Stimulated activated naive CD8-positive, alpha-beta T cell treated with anti-CD3 and anti-CD28 coated beads, Interleukin-15, amount 100 ng/mL, for 72 hours (primary cell): ENCODE measurements at places on chromosomes 12 and 14.

DNA sequence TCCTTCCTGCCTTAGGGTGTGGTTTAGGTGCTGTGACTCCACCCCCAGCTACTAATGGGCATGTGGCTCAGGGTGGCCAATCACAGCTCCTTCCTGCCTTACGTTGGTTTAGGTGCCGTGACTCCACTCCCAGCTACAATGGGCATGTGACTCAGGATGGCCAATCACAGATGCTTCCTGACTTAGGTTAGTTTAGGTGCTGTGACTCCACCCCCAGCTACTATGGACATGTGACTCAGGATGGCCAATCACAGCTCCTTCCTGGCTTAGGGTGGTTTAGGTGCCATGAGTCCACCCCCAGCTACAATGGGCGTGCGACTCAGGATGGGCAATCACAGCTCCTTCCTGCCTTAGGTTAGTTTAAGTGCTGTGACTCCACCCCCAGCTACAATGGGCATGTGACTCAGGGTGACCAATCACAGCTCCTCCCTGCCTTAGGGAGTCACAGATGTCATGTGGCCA is 163.9 kb downstream of the TBX5 start:
- no peak for DNase-seq

DNA sequence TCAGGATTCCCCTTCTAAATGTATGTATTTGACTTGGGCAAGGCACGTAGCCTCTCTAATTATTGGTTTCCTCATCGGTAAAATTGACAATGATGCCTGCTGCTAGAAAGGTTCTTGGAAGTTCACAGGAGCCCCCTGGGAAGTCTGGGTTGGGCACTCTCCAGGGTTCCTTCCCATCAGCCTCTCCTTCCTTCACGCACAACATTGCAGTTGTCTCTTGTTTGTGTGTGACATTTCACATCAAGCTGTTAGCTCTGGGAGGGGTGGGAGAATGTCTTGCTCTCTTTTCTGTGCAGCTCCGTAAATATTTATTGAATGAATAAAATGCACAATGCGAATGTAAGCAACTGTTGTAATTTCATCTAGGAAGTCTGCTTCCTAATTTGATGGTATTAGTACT is 153.2 kb upstream of the PRICKLE1 start:
- no peak for DNase-seq

- no peak for DNase-seq
These were observed 80.4 kb downstream of the VWF start for GRCh38 chr12:6044082-6044481.

DNA sequence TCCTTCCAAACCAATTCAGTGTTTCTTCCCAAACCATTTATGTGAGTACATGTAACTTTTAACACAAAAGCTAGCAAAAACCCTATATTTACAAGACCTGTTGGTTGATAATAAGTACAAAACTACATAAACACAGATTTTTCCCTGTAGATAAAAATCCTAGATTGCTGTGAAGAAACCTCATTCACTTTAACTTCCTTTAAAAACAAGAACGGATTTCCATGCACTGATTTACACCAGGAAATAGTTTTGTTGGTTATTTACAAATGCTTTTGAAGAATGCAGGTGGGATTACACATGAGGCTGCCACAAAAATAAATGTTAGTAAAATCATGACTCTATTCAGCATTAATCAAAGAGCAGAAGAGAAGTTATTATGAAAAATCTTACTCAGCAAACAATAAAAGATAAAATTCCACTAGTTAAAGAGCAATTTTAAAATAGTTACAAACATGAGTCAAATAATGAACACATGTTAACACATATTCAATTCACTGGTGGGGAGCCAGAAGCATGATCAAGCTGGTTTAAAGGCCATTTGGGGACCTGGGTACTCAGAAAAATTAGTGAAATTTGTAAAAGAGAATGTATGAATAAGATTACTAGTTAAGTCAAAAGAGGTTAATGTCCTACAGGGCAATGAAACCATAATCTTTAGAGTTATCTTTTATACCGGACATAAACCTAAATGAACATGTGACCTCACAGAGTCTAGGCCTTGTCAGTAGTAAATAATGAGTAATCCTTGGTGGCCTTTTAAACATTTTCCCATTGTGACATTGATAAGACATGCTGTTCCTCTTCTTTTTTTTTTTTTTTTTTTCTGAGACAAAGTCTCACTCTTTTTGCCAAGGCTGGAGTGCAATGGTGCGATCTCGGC is 79.9 kb downstream of the PHLDA1 start:
- DNase-seq = no peak

- DNase-seq = no peak
These were observed 21.5 kb upstream of the OAS1 start for GRCh38 chr12:112885236-112885635.

DNA sequence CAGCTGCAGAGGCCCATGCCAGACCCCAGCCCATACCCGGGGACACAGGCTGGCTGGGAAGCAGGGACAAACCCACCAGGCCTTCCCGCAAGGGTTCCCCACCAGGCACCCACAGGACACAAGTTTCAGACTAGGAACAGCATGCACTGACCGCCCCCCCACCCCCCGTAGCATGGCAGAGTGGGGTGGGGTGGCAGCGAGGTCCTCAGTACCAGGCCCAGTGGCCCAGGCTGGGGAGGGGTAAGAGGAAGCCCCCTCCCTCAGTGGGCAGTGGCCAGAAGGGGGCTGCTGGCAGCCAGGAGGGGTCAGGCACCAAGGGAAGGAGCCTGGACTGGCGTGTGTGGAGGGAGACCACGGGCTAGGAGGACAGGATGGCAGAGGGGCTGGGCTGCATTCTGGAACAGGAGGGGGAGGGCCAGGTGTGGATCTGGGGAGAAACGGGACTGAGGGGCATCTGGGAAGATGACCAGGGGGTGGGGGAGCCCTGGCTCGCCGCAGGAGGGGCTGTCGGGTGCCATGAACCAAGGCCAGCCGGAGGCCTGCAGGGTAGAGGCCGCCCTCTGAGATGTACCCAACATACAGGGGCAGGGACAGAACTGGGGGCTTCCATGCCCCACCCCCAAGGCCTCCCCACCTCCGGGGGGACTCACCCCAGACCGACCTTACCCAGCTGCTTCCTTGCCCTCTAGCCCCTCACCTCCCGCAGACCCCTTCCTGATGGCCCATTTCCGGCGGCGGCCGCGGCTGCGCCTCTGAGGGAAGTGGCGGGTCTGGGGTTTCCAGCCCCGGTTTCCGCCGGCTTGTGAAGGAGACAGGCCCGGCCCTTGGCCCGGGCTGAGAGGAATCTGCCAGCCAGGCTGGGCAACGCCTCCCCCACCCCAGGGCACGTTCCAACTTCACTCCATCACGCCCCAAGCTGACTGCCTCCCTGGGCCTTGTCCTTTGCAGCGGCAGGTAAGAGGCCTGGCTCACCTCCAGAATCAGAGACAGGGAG is 5.6 kb upstream of the JAG2 start:
- DNase-seq = no peak

DNA sequence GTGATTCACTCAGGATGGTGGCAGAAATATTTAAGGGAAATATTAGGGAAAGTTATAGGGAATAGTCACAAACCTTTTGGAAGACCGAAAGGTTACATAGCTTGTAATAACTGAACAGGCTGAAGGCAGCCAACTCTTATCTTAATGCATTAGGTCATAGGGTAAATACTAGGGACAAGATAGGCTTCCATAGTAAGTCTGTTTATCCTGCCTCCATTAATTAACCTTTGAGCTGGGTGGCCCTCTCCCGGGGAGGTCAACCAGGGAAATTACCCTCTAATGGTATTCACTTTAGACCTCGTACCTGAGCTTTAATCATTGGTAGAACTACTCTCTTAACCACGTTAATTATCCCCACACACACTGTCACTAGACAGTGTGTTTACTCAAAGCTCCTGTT is 981.8 kb downstream of the SLC16A7 start:
- DNase-seq = no peak

DNA sequence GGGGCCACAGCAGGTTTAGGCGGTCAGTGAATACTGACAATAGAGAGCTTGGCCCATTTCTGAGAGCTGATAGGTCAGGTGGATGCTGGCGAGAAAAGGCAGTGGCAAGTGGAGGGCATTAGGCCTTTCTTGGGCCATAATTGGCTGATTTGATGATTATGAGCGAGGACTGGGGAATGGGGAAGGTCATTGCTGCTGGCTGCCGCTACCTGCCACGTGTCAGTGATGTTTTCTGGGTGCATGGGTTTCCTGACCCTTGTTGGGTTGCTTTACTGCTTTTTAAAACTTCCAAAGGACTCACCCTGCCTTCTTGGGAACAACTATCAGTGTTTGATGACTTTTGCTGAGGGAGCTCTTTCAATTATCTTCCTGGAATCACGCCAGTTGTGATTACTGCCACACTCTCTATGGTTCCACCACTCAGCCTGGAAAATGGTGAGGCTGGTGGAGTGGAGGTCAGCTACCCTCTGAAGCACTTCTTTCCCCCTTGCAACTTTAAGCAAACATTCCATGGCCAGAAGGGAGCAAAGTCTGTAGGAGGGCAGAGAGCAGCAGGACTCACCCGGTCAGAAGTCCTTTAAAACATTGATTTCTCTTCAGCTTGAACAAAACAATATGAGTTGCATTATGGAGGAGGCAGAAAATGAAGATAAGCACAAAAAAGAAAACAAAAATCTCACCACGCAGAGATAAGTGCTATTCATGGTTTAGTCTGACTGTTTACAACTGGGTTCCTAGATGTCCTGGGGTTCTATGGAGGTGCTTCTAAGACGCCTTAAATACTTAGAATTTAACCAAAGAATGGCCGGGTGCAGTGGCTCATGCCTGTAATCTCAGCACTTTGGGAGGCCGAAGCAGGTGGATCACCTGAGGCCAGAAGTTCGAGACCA is 12.1 kb upstream of the SLC10A1 start:
- no peak for DNase-seq

DNA sequence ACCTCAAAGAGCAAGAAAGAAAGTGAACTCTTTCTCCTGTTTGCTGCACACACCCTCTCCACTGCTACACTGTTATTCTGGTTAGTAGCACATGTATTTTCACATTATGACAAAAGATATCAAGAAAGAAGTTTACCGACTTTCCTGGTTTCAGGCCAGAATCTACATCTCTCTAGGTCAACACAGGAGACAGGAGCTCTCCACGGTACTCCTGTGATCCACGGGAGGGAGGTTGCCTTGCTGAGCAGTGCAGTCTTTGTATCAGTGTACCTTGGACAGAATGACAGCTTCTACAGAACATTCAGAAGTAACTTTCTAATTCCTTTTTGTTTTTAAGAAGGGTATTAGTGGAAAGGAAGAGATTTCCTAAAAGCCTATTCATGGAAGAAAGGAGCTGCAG is 805.6 kb downstream of the NRXN3 start:
- no peak for DNase-seq

- DNase-seq = no peak
These were observed 76.5 kb downstream of the SLC38A4 start for GRCh38 chr12:46749322-46749721.

DNA sequence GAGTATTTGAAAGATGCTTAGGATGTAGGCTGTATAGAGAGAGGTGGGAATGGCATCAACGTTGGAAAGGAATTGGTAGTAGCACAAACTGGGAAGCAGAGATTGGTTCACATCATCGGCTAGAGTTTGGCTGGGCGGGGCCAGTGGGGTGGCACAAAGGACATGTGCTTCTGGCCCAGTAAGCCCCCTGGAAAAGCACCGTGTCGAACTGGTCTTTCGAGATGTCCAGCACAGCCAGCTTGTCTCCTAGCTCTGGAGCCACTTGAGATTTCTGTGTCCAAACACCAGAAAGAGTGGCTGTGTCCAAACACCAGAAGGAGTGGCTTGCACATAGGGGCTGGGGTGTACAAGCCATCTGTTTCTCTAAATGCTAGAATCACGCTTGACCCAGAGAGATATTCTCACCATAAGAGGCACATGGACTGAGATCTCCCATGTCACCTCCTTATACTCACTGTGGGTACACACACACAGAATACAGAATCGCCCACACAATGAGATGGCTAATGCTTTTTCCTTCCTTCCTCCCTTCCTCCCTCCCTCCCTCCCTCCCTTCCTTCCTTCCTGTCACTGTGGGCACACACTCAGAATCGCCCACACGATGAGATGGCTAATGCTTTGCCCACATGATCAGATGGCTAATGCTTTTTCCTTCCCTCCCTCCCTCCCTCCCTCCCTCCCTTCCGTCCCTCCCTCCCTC is 41.8 kb upstream of the KCNK13 start:
- no peak for DNase-seq

- no peak for DNase-seq
These were observed 171.2 kb downstream of the ERC1 start for GRCh38 chr12:1162081-1162760.

- no peak for DNase-seq
These were observed 1047.5 kb upstream of the FLRT2 start for GRCh38 chr14:84482256-84483071.

GRCh38 chr12:3480764-3481163 is 10.2 kb upstream of the PRMT8 start:
- no peak for DNase-seq

DNA sequence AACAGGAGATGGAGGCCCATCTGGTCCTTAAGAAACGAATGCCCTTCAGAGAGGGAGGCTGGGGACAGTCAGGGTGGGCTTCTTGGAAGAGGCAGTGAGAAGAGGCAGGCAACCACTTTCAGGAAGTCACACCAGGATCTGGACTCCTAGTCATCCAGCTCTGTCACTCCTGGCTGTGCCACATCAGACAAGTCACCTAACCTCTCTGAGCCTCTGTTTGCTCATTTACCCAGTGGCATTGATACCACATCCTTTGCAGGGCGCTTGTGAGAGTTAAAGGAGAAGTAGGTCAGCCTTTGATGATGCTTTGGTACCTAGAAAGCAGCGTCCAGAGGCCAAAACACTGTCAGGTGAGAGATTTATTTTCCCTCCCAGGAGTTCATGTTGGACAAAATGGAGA is 11.1 kb downstream of the CCDC197 start:
- no peak for DNase-seq

- DNase-seq = no peak
These were observed 101.4 kb upstream of the RTL1 start for GRCh38 chr14:101004954-101005353.
